K562 (cell line): ENCODE measurements at places on chromosomes 5 and 9.

- no peak for DNase-seq
Measured at GRCh38 chr5:166909040-166909439, 1382.4 kb upstream of the WWC1 start.

- DNase-seq: no peak
Measured at GRCh38 chr5:127723571-127723970, 20.4 kb downstream of the CCDC192 start.

GRCh38 chr5:115627295-115627865 is 1.5 kb upstream of the TMED7 start:
- no peak for DNase-seq

- no peak for DNase-seq
Measured at GRCh38 chr9:132656299-132656698, 13.5 kb downstream of the DDX31 start.

DNA sequence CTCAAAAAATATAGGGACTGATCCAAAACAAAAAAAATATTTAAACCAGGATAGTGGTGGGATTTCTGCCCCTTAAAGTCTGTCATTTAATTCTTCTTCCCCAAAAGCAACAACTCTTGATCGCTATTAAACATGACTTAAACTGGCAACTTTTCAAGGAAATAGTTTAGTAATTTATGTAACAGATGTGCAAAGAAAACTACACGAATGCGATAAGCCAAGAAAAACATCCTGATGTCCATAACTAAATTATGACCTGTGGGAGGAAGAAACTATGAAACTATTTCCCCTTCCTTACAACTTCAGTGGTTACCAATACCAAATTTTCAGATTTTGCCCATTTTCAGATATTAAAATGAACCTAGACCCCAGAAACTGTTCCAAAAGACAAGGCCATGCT is 31.5 kb downstream of the CLINT1 start:
- no peak for DNase-seq

DNA sequence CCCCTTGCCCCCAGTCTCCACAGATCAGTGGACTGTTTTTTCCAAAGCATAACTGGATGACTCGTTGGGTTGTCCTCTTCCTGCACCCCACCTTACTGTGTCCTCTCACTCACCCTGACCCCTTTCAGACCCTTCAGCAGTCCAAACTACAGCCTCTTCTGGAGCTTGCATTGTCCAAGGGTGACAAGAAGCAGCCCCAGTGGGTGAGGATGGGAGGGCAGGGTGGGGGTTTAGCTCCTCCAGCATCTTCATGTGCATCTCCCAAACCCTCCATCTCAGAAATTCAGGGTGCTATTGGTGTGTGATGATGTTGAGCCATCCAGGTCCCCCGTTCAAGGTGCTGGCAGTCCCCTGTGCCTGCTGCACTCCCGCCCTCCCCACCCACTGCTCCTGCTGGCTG is 62.4 kb upstream of the COL15A1 start:
- no peak for DNase-seq

- no peak for DNase-seq
Measured at GRCh38 chr5:110262749-110263148, 463.7 kb downstream of the TMEM232 start.

DNA sequence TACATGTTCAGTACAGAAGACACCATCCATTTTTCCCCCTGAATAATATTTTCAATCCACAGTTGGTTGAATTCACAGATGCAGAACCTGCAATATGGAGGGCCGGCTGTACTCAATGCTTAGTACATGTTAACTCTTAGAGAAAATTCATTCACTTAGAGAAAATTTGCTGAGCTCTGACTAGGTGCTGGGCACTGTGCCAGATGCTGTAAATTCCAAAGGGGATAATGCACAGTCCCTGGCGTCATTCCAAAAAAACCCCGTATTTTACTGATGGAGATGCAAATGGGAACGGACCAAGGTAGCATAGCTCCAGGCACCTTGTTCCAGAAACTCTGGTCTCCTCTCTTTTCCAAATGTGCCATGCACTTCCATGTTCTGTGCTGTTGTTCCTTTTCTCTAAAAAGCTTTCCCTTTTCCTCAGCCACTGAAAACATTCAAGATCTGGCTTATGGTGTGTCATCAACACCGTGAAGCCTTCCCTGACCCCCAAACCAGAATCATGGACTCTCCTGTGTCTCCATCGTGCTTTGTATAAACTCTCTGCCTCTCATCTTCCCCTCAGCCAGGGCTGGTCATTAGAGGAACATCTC is 55.7 kb upstream of the COL15A1 start:
- no peak for DNase-seq
